ENCODE measurements at places on chromosomes 6 and 20. TPM values are rescaled to one million over a fixed set of nuclear protein-coding genes. Genes with fewer than 3 reads are reported as not detected.

Gene EPB41L1
- total RNA-seq = 43.2 TPM

Gene GSTA2
- not detected for total RNA-seq

Gene CNKSR3
- total RNA-seq = 2.7 TPM

Gene MYLK4
- 0.24 TPM for total RNA-seq

Gene PDE7B
- not detected for total RNA-seq

Gene ADGRF5
- total RNA-seq = 0.19 TPM

Gene RAET1L
- not detected for total RNA-seq

Gene IBTK
- total RNA-seq = 34.0 TPM

Gene SLC22A2
- total RNA-seq = 1.2 TPM

Gene LYRM2
- 40.4 TPM for total RNA-seq

Gene DDO
- total RNA-seq = 3.5 TPM

Gene ULBP3
- total RNA-seq = 2.1 TPM

Gene ADAM33
- not detected for total RNA-seq

Gene EGFL8
- total RNA-seq = 1.9 TPM

Gene CCM2L
- total RNA-seq = not detected

Gene PCK1
- total RNA-seq = not detected

Measured in A172 (cell line).